ENCODE measurements at places on chromosomes 1 and 21.

DNA sequence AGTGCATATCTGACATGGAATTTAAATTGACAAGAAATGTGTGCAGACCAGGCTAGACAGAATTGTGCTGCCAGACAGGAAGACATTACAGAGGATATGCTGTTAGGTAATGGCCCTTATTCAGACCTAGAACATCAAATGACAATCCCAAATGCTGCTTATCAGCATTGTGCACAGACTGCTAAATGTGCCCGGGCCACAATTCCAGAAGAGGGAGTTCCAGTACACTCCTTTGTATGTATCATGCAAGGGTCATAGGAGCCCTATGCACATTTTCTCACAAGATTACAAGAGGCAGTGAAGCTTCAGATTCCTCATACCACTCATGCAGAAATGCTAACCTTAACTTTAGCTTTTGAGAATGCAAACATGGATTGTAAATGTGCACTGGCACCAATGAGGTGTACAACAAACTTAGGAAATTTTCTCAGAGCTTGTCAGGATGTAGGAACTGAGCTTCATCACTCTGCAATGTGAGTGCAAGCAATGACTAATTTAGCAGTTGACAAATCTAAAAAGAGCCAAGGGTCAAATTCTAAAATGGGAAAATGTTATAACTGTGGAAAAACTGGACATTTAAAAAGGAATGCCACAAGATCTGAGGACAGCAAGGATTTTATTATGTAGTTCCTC, 273.5 kb downstream of the COL11A1 start:
- no peak for DNase-seq

DNA sequence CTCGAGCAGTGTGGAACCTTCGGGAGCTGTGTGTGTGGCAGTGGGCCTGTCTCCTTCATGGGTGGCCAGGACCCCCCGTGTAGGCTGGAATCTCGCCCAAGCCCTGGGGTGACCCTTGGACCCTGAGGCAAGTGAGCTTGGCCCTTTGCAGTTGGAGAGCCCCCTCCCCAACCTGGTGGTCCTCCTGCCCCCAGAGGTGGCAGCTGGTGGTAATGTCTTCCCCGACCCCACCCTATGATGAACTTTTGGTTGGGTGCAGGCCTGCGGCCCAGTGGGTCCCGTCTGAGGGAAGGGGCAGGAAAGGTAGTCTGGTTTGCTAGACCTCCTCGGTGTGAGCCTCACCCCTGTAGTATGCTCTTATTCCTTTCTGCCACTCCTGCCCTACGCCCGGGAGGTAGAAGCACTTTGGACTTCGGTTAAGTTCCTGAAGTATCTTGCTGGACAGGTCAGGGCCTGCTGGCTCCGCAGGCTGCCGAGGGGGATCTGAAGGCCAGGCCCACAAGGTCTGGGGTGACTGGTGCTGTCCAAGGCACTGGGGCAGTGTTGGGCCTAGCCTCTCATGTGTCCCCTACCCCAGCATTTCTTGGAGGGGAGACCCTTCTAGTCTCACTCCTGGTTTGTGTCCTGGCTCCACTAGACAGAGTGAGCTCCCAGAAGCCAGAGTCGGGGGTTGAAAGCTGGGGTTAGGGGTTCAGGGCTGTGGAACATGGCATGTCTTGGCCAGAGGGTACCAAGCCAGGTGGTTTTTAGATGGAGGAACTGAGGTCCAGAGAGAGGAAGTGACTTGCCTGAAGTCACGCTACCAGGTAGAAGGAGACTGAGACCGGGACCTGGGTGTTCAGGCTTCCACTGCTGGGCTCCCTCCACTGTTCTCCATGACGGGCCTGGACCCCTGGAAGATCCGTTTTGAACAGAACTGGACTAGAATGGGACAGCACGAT, 1.8 kb downstream of the ZNF362 start:
- DNase-seq = no peak

DNA sequence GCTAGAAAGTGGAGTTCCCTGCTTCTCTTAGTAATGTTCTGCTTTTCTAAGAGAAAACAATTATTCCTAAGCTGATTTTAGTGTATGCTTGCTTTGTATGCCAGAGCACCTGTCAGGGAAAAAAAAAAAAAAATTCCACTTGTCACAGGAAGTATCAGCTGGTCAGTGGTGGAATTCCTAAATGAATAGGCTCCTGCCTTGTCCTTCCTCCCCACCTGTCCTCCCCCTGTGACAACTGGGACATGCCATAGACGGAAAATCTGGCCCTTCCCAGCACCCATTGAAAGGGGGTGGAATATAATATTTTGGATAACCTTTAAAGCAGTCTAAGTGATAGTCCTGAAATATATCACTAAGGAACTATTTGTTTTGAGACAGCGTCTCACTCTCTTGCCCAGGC, 10.8 kb downstream of the FNDC5 start:
- DNase-seq = no peak

DNA sequence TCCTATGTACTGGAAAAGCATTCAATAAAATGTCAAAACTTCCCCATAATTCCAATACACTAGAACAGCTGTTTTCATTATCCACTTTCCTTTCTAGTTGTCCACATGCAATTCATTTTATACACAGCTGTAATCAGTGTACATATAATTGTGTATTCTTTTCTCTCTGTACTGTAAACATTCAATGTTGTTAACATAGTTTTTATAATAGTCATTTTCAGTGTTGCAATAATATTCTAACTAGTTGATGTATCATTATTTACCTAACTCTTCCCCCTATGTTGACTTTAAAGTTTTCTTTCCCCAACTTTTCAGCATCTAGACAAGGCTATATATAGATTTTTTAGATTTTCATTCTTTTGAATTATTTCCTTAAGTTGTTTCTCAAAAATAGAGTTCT, 44.4 kb downstream of the DIPK1A start:
- DNase-seq = no peak

- DNase-seq = no peak
Observed at GRCh38 chr1:28286111-28286510, 26.8 kb downstream of the SESN2 start.

DNA sequence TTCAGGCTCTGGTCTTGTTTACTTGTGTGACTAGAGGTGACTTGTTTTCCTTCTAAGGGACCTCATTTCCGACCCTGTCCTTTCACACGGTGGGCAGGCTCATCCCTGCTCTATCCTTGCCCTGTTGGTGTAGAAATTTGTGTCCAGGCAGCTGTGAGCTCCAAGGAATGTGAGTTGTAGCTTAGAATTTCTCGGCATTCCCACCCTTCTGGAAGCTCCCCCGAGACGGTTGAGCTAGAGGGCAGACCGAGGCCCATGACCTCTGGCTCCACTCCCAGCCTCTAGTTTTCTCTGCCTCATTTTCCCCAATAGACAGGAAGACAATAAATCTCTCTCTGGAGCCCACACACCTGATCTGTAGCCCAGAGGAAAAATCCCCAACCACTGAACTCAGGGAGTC, 100.9 kb downstream of the NAV1 start:
- no peak for DNase-seq

- no peak for DNase-seq
Observed at GRCh38 chr1:107626073-107626796, 338.7 kb downstream of the VAV3 start.

GRCh38 chr21:41769111-41769510, 2.3 kb upstream of the RIPK4 start:
- no peak for DNase-seq

DNA sequence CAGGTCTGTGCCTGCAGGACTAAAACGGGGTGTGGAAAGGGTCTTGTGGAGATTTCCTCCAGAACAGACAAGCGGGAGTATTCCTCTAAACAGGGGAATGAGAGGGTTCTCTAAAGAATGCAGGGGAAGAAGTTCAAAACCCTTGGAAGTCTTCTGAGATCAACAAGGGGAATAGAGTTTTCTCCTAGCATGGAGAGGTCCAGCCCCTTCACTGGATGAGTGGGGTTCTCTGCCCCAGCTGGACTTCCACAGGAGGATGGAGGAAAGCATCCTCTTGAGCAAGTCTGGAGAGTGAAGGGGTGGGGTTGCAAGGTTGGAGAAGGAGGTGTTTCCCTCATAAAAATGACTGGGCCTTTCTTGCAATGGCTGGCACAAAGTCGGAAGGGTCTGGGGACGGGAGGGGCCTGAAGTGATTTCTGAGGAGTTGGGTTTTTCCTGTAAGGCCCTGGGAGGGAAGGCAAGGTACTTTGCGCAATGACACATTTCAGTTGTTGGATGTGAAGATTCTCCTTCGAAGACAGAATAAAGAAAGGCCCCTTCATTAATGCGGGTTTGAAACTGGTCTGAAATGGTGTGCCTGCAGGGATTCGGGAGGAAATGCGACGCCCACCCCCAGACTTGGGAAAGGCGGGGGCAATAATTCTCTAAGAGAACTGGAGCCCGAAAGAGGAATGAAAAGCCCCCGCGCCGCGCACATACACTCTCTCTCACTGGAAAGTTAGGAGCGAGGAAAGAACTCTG, 884 bp downstream of the SPATA6 start:
- no peak for DNase-seq

- no peak for DNase-seq
Observed at GRCh38 chr1:71561729-71562128, 480.9 kb upstream of the ZRANB2 start.

DNA sequence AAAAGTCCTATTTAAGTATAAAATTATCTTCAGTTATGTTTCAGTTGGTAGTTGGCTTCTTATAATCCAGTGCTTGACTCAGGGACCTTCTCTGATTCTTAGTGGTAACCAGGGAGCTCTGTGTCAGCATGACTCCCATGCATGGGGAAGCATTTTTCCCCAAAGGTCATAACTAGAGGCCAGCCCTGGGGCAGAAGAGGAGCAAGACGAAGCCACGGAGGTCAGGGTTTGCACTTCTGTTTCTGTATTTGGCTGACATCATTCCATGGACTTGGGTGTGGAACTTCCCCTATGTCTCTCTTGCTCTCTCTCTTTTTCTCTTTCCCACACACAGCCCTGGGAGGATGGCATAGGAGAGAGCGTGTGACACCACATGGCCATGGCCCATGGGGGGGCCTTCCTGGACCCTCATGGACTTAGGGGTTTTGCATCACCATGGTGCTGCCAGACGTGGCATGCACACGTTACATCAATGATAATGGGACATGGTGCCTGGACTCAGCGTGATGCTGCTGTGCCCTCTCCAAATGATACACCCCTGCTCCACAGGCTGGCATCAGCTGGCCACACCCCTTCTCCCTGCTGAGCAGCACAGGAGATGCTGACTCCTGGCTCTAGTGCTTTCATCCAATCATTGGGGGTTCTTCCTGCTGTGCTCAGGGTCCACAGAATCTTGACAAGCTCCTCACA, 260.5 kb downstream of the KCNJ6 start:
- no peak for DNase-seq
